ENCODE measurements at places on chromosomes 4 and X.
A peak's percentile ranks its signal among the peaks of the same experiment; 100 is the strongest.

DNA sequence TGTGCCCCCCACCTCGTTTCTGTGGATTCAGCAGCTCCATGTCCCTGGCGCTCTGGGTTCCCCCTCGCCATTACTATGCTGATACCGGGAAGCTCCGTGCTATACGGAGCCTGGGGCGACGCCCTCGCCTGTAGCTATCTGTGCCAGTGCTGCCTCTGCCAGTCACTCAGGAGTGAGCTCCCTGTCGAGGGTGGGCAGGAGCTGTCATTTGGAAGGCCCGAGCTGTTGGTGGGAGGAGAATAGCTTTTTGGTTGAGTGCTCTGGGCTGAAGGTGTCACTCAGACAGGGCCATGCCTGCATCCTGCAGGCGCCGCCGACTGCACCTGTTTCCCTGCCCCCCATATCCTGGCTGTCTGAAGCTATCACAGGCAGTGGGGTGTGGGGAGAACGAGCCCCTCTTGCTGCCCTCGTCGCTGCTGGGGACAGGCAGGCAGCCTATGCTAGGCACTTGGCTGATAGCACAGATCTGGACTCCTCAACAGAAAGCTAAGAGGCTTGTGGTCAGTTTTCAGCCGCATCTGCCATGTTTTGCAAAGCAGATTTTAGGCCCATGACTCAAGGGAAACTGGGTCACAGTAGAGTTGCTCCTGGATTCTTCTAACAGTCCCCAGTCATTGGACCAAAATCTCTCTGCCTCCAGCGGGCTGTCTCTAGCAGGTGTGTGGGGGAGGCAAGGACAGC is 31.8 kb downstream of the CPLX1 start:
- H3K4me3 ChIP-seq = no peak overlapping the region
- H3K36me3 ChIP-seq = no peaks in the 10 kb centered on the region

DNA sequence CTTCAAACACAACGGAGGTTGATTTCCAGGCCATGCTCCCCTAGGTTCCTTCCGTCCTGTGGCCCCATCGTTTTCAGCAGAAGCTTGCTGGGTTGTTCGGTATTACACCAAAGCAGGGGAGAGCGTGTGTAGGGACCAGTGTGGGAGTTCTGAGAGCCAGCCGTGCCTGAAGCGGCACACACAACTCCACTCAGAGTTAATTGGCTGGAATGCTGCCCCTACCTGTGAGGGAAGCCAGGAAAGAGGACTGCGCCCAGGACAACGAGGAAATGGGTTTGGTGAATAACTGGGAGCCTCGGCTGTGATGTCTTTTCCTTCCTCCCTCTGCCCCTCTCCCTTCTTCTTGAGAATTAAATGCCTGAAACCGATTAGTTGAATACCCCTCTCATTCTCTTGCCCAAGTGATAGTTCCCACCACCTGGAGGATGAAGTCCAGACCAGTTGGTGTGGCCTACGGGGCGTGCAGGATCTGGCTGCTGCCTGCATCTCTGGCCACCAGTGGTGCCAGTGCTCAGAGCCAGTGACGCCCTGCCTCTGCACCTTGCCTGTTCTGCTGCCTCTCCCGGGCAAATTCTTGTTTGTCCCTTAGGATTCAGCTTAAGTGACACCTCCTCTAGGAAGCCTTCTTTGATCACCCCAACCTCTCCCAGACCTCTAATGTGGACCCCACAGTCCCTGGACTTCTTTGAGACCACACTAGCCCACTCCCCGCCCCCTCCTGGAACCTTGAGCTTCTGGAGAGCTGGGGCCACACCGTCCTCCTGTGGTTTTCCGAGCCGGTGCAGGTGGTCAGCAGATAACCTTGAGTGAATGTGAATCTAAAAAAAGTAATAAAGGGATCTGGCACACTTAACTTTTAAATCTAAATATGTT is 33.6 kb downstream of the TBC1D14 start:
- H3K27ac ChIP-seq = peak overlapping the region; percentile 81
- H3K4me3 ChIP-seq = peak overlapping the region; percentile 40
- no peaks in the 10 kb centered on the region for H3K27me3 ChIP-seq
- no peak for DNase-seq

GRCh38 chr4:10273030-10273429 is 156.4 kb upstream of the WDR1 start:
- no peaks in the 10 kb centered on the region for H3K4me1 ChIP-seq
- no peaks in the 10 kb centered on the region for H3K27me3 ChIP-seq
- no peak overlapping the region for H3K27ac ChIP-seq
- no peak overlapping the region for H3K4me3 ChIP-seq

DNA sequence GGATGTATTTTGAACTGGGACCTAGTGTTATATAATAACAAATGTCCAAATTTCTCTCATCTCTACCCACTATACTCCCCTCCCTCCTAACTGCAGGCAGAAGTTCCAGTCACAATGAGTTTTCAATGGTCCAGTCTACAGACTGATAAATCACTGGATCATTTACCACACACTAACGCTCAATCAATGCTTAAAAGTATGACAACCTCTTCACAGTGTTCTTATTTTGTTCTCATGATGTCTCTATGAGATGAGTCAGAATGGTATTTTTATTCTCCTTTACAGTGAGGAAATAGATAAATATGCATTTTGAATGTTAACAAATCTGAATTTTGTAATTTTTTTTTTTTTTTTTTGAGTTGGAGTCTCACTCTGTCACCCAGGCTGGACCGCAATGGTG is 83.7 kb upstream of the ETNPPL start:
- H3K4me3 ChIP-seq = no peak overlapping the region
- DNase-seq = no peak
- no peak overlapping the region for H3K27ac ChIP-seq
- H3K4me1 ChIP-seq = no peaks in the 10 kb centered on the region
- no peaks in the 10 kb centered on the region for H3K27me3 ChIP-seq

DNA sequence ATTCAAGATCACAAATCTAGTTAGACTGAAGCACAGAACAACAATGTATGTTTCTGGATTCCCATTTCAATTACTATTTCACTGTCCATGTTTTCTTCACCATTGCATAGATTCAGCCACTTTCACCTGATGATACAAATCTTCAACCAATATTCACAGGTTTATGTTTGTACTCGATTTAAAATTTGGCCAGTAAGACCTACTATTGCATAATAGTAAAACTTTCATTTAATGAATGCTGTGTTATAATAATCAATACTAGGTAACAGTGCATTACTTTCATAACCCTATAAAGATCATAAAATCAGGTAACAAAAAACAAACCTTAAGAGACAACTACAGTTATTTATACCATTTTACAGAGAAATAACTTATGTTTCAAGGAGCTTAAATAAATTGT is 2209.1 kb downstream of the ARAP2 start:
- no peaks in the 10 kb centered on the region for H3K4me1 ChIP-seq
- H3K4me3 ChIP-seq = no peak overlapping the region
- no peaks in the 10 kb centered on the region for H3K27me3 ChIP-seq
- H3K27ac ChIP-seq = no peak overlapping the region
- H3K36me3 ChIP-seq = no peaks in the 10 kb centered on the region
- no peak for DNase-seq

All from CD4-positive, alpha-beta T cell (primary cell).